A375 (cell line): ENCODE measurements at places on chromosomes 13 and 19. TPM values are rescaled to one million over a fixed set of nuclear protein-coding genes. Genes with fewer than 3 reads are reported as not detected.

The VSTM1 gene
- total RNA-seq, result 0.45 and 1.0 TPM in 2 replicates

The CLC gene
- not detected in 2 replicates for total RNA-seq

The FXYD1 gene
- total RNA-seq, result 0.56 TPM in 1 of 2 replicates, not detected in the other

The LYPD5 gene
- 1.0 and 4.5 TPM in 2 replicates for total RNA-seq

The CYP4F8 gene
- total RNA-seq, result not detected in 2 replicates

The SLC5A5 gene
- total RNA-seq, result not detected in 2 replicates

The APOC1 gene
- total RNA-seq, result 9.9 and 11.1 TPM in 2 replicates

The GRAMD1A gene
- total RNA-seq, result 39.6 and 45.2 TPM in 2 replicates

The MCEMP1 gene
- 0.27 TPM in 1 of 2 replicates, not detected in the other for total RNA-seq

The ZNF600 gene
- total RNA-seq, result 2.0 and 3.9 TPM in 2 replicates

The ADPRHL1 gene
- 2.3 and 4.2 TPM in 2 replicates for total RNA-seq

The SHD gene
- total RNA-seq, result not detected in 2 replicates

The RYR1 gene
- total RNA-seq, result 0.05 and 0.19 TPM in 2 replicates

The CCL25 gene
- not detected in 2 replicates for total RNA-seq

The ARRDC2 gene
- total RNA-seq, result 28.7 and 31.9 TPM in 2 replicates

The COL5A3 gene
- total RNA-seq, result 2.6 and 4.6 TPM in 2 replicates

The OR4F17 gene
- not detected in 2 replicates for total RNA-seq

The ZNF701 gene
- 5.5 and 6.3 TPM in 2 replicates for total RNA-seq

The FFAR1 gene
- total RNA-seq, result 0.16 TPM in 1 of 2 replicates, not detected in the other
